BJ (cell line): ENCODE measurements at places on chromosomes 16 and 17.

DNA sequence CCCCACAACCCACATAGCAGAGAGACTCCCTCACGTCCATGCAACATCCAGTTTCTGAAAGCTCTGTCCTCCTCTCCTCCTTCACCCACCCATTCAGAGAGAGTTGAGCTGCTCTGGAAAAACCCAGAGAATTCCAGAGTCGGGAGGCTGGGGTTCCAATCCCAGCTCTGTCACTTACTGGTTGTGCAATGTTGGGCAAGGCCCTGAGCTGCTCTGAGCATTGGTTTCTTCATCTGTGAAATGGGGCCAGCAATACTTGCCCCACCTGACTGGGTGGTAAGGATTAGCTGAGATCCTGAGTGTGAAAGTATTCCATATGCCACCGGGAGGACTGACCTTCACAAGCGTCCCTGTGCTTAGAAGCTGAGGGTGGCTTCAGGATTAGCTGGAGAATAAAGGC, 12.2 kb upstream of the DLX4 start:
- no peak for DNase-seq

- no peak for DNase-seq
Observed at GRCh38 chr17:5118219-5118618, 2.4 kb downstream of the USP6 start.

- DNase-seq, result no peak
Observed at GRCh38 chr17:54770836-54771235, 129.8 kb upstream of the TOM1L1 start.

DNA sequence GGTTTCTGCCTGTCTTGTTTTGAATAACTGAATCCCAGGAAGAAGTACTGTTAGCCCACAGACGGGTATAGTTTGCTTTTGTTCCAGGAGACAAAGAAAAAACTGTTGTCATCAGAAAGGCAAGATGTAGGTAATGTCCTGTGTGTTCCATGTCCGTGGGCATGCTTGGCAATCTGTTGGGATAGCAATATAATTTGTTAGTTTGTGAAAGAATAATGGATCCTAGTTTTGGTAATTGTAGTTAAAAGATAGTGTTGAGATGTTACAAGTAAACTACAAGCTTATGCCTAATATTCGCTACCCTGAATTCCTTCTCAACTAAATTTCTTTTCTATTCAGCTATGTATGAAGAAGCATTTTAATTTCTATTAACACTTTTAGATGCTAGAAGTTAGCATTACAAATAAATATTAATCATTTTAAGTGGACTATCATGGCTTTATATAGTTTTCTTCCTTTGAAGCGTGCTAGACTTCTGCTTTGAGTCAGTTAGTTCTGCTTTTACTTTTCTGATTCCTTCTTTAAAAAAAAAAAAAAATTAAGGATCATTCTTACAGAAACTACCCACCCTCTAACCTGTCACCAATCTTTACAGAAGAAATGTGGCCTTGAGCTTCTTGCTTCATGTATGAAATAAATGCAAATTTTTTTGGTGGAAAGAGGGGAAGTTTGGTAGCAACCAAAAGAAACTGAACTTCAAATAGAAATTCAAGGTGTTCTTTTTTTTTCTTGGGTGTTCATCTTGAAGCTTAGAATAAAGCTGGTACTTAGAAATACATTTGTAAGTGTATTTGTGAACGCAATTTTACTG, 2.4 kb downstream of the EVI2A start:
- DNase-seq, result no peak

DNA sequence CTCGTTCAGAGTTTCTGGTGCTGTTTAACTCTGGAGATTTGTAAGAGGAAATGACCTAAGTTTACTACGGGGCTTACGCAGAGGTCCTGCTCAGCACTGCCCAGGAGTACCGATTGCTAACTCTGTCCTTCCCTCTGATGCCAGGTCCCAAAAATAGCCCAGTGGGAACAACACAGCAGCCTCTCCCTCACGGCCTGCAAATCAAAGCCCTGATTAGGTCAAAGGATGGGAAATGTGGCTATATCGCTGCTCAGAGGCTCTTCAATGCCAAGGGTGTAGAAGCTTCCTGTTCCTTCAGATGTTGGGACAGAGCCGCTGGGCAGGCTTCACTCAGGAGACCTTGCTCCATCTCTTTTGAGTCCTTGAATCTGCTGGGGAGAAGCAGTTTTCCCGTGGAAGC, 174.2 kb upstream of the KCNJ16 start:
- no peak for DNase-seq

- DNase-seq, result peak; percentile 44
Observed at GRCh38 chr17:44865931-44866330, 18.2 kb downstream of the HIGD1B start.

GRCh38 chr17:75402026-75402425, 3.5 kb downstream of the GRB2 start:
- no peak for DNase-seq

DNA sequence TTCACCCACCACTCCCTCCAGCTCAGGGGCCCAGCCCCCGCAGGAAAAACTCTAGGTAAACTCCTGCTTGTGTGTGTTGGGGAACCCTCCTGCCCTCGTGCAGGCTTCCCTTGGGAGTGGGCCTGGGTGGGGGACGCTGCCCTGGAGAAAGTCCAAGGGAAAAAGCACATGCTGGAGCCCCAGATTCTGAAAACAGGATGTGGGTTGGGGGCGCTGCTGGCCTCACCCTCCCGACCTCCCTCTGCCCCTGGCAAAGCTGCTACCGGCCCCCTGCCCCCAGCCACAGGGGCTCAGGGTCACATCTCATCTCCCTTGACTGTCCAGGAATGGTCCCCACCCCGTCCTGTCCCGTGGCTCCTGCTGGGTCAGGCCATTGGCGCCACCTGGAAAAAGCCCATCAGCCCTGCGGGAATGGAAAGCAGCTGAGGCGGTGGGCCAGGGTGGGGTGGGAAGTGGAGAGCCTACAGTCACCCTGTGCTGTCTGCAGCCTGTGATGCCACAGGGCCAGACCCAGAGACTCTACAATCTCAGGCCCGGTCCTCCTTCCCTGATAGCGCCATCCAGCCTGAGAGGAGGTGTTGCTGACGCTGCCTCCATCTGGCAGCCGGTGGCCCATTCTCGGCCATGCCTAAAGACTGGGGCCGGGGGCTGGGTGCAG, 2.5 kb upstream of the GJD3 start:
- DNase-seq, result no peak

- DNase-seq, result no peak
Observed at GRCh38 chr17:82345151-82345976, 11.8 kb upstream of the SECTM1 start.

- no peak for DNase-seq
Observed at GRCh38 chr16:46839986-46840443, 9.0 kb upstream of the C16orf87 start.

GRCh38 chr17:19937522-19937921, 40.1 kb downstream of the AKAP10 start:
- DNase-seq, result no peak

DNA sequence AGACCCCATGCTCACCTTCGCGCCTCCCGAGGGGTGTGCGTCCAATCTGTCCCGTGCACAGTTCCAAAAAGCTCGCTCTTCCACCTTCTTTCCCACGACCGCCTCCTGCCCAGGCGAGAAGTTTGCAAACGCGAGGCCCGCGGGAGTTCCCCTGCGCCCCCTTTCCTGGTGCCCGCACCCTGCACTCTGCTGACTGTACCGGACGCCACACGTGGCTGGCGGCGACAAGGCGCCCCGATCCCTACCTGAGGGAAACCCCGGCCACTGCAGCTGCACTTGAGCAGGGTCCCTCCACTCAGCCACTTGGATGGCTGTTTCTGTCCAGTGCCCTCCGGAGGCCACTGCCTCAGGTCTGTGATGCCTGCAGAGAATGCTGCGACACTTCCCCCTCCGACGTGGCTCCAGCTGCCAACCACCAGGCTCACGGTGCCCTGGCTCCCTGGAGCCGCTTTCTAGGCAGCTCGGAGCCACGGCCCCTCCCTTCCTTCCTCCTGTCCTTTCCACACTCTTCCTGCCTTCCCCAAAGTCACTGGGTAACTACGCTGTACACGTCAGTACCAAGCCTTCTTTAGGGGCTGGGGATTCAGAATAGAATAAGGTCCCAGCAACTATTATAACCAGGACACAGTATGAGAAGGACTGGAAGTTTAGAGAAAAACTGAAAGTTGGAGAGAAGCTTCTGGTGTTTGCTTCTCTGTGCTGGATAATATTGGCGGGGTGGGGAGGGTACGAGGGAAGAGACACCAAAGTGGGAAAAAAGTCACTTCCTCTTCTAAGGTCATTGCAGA, at the start of gene MLKL:
Gene MLKL, minus strand, starts transcription at position 425 of the 788 bp plus-strand sequence. CDS start 5,105 bp downstream, outside the sequence.
- peak; percentile 12 for DNase-seq
